ENCODE measurements at places on chromosomes 7 and 10. TPM values are rescaled to one million over a fixed set of nuclear protein-coding genes. Genes with fewer than 3 reads are reported as not detected.

AGAP6 gene
- total RNA-seq: 4.7 TPM

DNA sequence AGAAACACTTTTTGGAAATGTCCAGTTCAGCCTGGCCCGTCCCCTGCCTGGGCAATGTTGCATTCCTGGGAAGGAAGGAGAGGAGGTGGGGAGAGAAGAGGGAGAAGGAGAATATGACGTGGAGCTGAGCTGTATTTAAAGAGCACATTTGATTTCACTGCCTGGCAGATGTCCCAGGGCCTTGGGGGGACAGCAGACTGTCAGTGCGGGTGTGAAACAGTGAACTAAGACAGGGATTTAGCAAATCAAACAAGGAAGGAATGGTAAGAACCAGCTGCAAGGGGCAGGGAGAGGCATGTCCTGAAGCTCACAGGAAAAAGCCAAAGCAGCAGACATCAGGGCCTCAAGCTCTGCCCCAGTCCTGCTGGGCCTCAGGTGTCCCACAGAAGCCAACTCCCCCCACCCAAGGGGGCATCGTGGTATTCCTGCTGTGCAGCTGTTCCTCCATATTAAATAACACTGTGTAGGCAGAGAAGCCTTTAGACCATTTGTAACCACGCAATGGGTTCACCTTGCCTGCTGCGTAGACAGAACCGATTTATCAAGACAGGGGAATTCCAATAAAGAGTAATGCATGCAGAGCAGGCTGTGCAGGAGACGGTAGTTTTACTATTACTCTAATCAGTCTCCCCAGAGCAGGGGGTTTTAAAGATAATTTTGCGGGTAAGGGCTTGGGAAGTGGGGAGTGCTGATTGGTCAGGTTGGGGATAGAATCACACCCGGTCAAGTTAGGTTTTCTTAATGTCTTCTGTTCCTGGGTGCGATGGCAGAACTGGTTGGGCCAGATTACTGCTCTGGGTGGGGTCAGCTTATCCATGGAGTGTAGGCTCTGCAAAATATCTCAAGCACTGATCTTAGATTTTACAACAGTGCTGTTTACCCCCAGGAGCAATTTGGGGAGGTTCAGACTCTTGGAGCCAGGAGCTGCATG lies 18.3 kb downstream of the LEP start:
- H3K4me1 ChIP-seq: peaks cover 16% of the 10 kb centered on the region
- H3K4me3 ChIP-seq: no peak overlapping the region
- peak overlapping the region; percentile 31 for H3K27ac ChIP-seq
- DNase-seq: peak; percentile 25
- 0 out of 2 replicates have a peak, but pooled peaks cover 6% of the 10 kb centered on the region for H3K36me3 ChIP-seq

DNA sequence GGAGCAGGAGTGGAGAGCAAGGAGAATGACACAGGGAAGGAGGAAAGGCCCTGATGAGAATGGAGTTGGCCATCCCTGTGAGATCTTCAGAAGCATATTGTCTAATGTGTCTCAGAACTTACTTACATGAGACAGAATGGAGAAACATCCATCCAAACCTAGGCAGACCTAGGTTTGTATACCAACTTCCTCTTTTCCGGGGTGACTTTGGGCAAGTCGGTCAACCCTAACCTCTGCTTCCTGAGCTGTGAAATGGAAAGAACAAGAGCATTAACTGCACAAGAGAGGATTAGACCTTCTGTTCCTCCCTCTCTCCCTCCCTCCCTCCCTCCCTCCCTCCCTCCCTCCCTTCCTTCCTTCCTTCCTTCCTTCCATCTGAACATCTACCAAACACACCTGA lies 4.5 kb downstream of the GHRHR start:
- H3K36me3 ChIP-seq: no peaks in the 10 kb centered on the region
- no peak overlapping the region for H3K27ac ChIP-seq
- peaks cover 55% of the 10 kb centered on the region for H3K27me3 ChIP-seq
- H3K4me3 ChIP-seq: no peak overlapping the region
- H3K4me1 ChIP-seq: no peaks in the 10 kb centered on the region

SLC26A3 gene
- total RNA-seq: 0.34 TPM

DNA sequence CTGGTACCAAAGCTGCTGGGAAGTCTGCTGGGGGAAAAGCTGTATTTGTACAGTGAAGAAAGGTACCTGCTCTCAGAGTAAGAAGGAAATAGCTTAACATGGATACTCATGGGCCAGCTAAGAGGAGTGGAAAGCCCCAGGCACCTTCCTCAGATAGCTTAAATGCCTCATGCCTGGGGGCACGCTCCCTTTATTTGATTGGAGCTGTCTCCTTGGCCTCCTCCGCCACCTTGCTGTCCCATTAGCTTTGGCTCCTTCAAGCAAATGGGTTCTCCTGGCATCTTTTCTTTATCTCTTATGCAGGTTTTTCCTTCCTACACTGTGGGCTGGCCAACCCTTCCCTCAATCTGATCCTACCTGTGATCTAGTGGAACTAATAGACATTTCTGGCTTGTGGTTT lies 318.5 kb downstream of the SH2D4B start:
- DNase-seq: no peak
- 0 out of 2 replicates have a peak, but pooled peaks cover 4% of the 10 kb centered on the region for H3K36me3 ChIP-seq
- H3K4me1 ChIP-seq: no peaks in the 10 kb centered on the region
- no peak overlapping the region for H3K27ac ChIP-seq

GRCh38 chr10:50993771-50994251 lies 80.5 kb upstream of the PRKG1 start:
- DNase-seq: peak; percentile 29
- H3K4me1 ChIP-seq: peaks cover 49% of the 10 kb centered on the region
- peak overlapping the region; percentile 73 for H3K27ac ChIP-seq
- H3K27me3 ChIP-seq: peaks cover 8% of the 10 kb centered on the region
- H3K36me3 ChIP-seq: no peaks in the 10 kb centered on the region
- peak overlapping the region; percentile 71 for H3K4me3 ChIP-seq

- no peaks in the 10 kb centered on the region for H3K36me3 ChIP-seq
- no peak overlapping the region for H3K27ac ChIP-seq
- peaks cover 27% of the 10 kb centered on the region for H3K4me1 ChIP-seq
- H3K4me3 ChIP-seq: no peak overlapping the region
- DNase-seq: no peak
Measured at GRCh38 chr7:19375976-19376375, 230.8 kb upstream of the FERD3L start.

MBL2 gene
- total RNA-seq: not detected

- no peaks in the 10 kb centered on the region for H3K36me3 ChIP-seq
- peaks cover 78% of the 10 kb centered on the region for H3K27me3 ChIP-seq
- H3K27ac ChIP-seq: no peak overlapping the region
- no peak for DNase-seq
- H3K4me1 ChIP-seq: peaks cover 15% of the 10 kb centered on the region
Measured at GRCh38 chr10:100828738-100829096, 83.3 kb downstream of the PAX2 start.

SUMF2 gene
- 135 TPM for total RNA-seq

GRCh38 chr7:132575419-132575981 lies 770 bp downstream of the PLXNA4 start:
- no peak overlapping the region for H3K4me3 ChIP-seq
- DNase-seq: peak; percentile 24
- no peaks in the 10 kb centered on the region for H3K4me1 ChIP-seq

GRCh38 chr10:19947215-19947614 lies 131.0 kb downstream of the PLXDC2 start:
- H3K36me3 ChIP-seq: no peaks in the 10 kb centered on the region
- H3K27ac ChIP-seq: no peak overlapping the region
- no peaks in the 10 kb centered on the region for H3K4me1 ChIP-seq

DNA sequence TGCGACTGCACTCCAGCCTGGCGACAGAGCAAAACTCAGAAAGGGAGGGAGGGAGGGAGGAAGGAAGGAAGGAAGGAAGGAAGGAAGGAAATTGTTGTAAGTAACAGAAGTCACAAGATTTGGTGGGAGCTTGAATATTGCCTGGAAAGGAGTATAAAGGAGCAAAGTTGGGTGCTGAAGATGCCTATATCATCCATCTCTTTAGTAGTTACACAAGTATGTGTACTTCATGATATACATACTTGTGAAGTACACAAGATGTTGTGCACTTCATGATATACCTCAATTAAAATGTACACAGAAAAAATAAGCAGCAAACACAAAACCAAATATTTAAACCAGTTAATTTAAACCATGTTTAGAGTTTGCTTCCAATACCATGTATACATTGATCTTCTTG lies 1223.8 kb downstream of the SORCS3 start:
- no peak overlapping the region for H3K27ac ChIP-seq
- H3K4me3 ChIP-seq: no peak overlapping the region
- no peaks in the 10 kb centered on the region for H3K4me1 ChIP-seq
- H3K27me3 ChIP-seq: peaks cover 2% of the 10 kb centered on the region
- DNase-seq: no peak
- H3K36me3 ChIP-seq: no peaks in the 10 kb centered on the region

CALHM1 gene
- not detected for total RNA-seq

PRLHR gene
- not detected for total RNA-seq

STEAP2 gene
- total RNA-seq: 12.7 TPM

DNA sequence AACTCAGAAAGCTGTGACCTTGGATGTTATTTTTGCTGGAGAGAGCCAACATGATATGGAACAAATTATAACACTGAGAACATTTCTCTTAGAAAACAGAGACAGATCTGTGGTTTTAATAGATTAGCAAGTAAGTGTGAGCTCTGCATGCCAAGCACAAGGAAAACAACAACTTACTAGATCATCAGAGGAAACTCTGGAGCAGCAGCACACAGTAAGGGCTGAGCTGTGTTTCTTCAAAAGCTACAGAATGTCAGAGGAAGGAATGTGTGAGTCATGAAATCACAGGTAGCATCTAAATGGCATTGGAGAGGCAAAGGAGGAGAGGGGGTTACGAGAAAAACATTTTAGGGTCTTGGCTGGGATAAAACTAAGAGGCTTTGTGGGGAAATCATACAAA lies 283.4 kb upstream of the FZD8 start:
- H3K4me3 ChIP-seq: no peak overlapping the region
- H3K36me3 ChIP-seq: no peaks in the 10 kb centered on the region
- no peak for DNase-seq
- H3K27me3 ChIP-seq: peaks cover 27% of the 10 kb centered on the region
- H3K27ac ChIP-seq: no peak overlapping the region

MMP21 gene
- not detected for total RNA-seq

DNA sequence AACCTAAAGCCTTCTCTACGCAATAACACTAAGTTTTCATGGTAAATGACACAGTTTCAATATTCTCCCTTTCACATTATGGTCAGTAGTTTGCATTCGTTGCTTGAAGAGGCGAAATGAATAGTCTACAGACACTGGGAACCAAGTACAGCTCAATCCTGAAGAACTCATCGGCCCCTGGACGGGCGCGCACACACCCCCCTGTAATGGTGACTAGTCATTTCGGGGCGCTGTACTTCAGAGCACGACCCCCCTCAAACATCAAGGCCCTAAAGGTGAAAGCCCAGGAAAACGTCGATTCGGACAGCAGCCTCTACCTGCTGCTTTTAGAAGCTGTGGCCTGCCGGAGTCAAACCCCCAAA lies 1.0 kb downstream of the NT5C2 start:
- H3K36me3 ChIP-seq: peaks cover 21% of the 10 kb centered on the region
- H3K27me3 ChIP-seq: peaks cover 6% of the 10 kb centered on the region
- peak overlapping the region; percentile 99 for H3K27ac ChIP-seq
- DNase-seq: no peak

GRCh38 chr7:94391726-94392392 lies 2.8 kb upstream of the COL1A2 start:
- H3K4me1 ChIP-seq: peaks cover 55% of the 10 kb centered on the region
- peaks cover 31% of the 10 kb centered on the region for H3K36me3 ChIP-seq
- H3K4me3 ChIP-seq: peak overlapping the region; percentile 100
- H3K27ac ChIP-seq: peak overlapping the region; percentile 99

SEMA3E gene
- total RNA-seq: not detected

DNA sequence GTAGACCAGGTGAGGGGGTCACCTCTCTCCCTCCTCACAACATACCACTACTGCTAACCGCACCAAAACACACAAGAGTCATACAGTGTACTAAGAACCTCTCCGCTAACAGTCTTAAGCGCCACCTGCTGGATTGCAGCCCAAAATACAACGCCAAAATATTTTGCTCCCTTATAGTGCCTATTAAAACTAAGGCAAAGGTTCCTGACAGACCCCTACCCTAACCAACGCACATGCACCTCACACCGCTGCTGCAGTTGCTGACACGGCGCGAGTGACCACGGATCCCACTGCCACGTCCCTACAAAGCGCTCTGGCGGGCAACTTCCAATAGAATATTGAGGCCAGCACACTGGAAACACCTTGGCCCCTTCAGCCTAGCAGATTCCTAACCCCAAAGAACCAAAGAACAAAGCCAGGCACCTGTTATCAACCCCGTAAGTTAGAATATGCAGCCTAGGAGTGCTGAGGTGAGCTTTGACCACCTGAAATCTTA lies 563.6 kb upstream of the SEMA3D start:
- H3K27me3 ChIP-seq: peaks cover 2% of the 10 kb centered on the region
- peak; percentile 32 for DNase-seq
- H3K4me1 ChIP-seq: no peaks in the 10 kb centered on the region
- H3K36me3 ChIP-seq: peaks cover 5% of the 10 kb centered on the region
- H3K4me3 ChIP-seq: no peak overlapping the region
- no peak overlapping the region for H3K27ac ChIP-seq

DDX50 gene
- 39.8 TPM for total RNA-seq

DNA sequence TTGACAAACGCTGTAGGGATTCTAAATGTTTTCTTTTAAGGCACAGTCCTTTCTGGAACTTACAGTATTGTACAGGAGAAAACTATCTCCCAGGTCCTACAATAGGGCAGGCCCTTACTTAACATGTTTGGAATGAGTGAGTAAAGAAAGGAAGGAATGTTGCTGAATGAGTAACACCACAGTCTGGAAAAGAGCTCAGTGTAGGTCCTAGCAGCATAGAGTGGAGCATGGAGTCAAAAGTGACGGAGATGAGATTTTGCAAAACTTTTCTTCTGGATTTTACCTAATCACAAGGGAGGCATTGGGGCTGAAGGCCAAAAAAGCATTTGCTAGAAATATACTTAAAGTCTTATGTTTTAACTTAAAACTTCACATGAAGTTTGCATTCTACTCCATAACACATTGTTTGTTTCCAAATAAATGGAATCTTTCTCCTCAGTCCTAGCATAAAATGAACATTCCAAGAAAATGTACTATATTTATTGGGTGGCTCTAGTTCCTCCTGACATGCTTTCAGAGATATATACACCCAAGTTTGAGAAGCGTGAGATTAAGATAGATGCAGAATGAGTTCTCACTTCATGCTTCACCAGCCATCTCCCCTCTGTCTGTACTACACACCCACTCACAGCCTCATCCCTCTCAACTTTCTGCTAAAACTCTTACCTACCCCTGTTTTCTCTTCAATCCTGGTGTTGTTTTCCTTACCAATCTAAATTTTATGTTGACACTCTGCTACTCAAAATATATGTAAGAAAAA lies 20.2 kb upstream of the ADD3 start:
- H3K4me1 ChIP-seq: peaks cover 59% of the 10 kb centered on the region
- H3K27me3 ChIP-seq: no peaks in the 10 kb centered on the region
- peak overlapping the region; percentile 85 for H3K27ac ChIP-seq
- H3K36me3 ChIP-seq: peaks cover 6% of the 10 kb centered on the region
- DNase-seq: peak; percentile 83

DNA sequence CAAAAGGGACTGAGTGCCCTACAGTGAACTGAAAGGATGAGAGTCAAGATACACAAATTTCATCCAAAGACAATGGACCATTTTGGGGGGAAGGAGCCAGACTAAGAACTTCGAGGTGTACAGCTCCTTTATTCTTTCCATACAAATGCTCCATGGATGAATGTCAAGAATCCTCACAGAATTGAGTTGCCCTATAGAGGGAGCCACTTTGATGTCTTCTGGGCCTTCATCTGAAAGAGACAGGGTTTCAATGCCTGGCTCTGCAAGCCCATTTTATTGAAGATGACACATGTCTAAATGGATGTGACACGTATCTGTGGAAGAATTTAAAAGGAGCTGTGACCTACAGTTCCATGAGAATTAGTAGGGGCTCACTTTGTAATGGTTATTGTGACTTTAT lies 32.0 kb upstream of the NRG3 start:
- no peaks in the 10 kb centered on the region for H3K4me1 ChIP-seq
- H3K4me3 ChIP-seq: no peak overlapping the region
- peaks cover 1% of the 10 kb centered on the region for H3K27me3 ChIP-seq
- no peak for DNase-seq
- no peaks in the 10 kb centered on the region for H3K36me3 ChIP-seq
